Stimulated activated CD8-positive, alpha-beta memory T cell treated with anti-CD3 and anti-CD28 coated beads, Interleukin-2, amount 100 ng/mL, for 1 hour (primary cell): ENCODE measurements at places on chromosomes 5 and 9.

- DNase-seq: no peak
These were observed 65.2 kb downstream of the LRRC70 start for GRCh38 chr5:62643556-62644451.

DNA sequence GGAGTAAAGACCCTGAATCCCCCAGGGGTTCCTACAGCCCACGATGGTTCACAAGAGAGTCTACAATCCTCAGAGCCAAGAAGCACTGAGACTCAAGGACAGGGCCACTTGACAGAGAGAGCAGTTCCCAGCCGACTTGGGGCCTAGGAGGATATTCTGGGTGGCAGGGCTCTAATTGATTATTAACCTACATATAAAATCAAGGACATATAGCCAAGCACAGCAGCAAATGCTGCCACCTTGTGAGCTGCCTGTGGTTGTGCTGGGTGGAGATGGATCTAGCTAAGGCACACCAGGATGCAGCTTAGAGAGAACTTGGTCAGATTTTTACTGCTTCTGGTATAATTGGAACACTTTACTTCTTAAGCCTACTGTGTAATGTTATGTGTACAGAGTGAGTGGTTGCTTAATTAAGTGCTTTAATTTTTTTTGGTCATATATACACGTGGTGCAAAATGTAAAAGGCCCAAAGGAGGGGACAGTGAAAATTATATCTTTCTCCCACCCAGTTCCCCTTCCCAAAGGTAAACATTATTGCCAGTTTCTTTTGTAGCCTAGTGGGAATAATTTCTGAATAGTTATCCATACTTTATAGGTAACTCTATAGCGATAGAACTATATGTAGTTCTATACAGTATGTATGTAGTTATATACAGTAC is 78.8 kb downstream of the F2RL2 start:
- DNase-seq: no peak

GRCh38 chr5:131406975-131407638 is 143.3 kb downstream of the CDC42SE2 start:
- no peak for DNase-seq

DNA sequence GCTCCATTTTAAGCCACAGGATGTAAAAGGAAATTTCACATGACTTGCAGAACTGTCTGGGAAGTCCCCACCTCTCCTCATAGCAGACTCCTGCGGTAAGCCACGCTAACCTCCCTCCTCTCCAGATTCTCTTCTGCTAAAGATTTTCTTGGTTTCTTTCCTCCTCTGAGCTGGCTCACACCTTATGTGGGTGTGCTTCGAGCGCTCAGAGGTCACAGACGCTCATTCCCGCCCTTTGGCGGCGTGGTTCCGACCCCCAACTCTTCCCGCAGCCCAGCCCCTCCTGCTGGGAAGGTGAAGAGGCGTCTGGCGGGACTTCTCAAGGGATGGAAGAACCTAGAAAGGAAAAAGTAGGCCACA is 32.9 kb upstream of the CDK20 start:
- no peak for DNase-seq

- DNase-seq: no peak
These were observed 579.9 kb downstream of the ACTL7B start for GRCh38 chr9:108275906-108276305.

DNA sequence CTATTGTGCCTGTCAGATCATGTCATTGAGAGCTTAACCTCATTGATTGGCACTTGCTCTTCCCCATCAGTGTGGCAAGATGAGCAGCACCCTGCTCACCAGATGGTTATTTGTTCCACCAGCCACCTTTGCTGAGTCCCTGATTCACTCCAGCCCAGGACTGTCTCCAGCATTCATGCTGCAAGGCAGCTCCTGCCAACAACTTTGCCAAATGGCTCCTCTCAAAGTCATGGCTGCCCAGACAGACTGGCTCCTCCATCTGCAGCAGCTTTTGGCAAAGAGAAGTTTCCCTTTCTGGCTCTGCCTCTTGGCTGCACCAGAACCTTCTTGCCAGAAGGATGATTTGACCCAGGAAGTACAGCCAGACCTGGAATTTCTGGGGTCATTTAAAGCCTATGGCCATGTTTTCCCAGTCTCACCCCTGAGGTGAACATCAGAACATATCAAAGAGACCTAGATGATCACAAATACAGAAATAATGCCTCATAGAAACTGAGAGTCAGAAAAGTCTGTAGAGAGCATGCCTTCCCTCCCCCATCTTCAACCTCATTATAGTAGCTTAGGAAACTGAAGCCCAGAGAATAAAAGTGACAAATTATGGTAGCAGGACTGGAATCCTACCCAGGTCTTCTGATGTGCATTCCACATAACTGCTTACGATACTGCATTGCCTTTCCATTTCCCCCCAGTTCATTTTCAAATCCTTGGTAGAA is 10.4 kb downstream of the PPP2R2B start:
- DNase-seq: no peak

GRCh38 chr9:36922548-36922947 is 111.5 kb downstream of the PAX5 start:
- no peak for DNase-seq
